ENCODE measurements at places on chromosomes 7 and 10.

GRCh38 chr7:90424720-90425119 is 21.5 kb downstream of the CLDN12 start:
- DNase-seq = no peak

DNA sequence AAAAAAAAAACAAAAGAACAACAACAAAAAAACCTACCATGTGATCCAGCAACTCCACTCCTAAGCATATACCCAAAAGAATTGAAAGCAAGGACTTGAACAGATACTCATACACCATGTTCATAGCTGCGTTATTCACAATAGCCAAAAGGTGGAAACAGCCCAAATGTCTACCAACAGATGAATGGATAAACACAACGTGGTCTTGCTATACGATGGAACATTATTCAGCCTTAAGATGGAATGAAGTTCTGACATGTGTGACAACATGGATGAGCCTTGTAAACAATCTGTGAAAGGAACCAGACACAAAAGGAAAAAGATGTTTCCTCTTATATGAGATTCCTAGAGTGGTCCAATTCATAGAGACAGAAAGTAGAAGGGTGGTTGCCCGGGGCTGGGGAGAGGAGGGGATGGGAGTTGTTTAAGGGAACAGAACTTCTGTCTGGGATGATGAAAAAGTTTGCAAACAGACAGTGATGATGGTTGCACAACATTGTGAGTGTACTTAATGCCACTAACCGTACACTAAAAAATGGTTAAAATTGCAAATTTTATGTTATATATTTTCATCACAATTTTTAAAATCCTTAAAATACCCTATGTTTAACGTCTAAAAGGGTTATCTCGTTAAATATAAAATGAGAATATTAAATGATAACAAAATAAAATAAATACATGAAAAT is 11.6 kb downstream of the CLEC2L start:
- DNase-seq = no peak

DNA sequence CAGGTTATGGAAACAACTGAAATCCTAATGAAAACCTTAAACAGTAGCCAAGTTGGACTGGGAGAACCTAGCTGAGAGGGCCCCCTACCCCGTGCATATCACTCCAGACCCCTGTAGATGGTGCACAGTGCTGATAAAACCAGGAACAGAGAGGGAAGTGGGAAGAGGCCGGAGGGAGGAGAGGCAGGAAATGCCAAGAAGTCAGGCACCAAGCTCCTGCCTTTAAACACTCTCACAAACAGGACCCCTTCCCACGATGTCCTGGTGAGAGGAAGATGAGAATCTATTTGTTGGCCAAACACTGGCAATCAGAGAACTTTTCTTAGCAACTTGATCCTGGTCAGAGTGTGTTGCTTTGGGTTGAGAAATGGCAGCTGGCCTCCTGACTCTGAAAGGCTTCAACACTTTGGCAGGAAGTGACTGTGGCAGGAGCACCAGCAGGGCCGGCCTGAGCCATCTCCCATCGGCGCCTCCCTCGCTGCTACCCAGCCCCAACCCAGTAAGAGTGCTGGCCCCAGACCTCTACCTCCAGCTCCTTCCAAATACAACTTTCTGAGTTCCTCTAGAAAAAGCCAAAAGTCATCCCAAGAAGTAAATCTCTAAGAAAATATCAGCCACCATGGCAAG is 39.5 kb downstream of the GSDME start:
- no peak for DNase-seq

DNA sequence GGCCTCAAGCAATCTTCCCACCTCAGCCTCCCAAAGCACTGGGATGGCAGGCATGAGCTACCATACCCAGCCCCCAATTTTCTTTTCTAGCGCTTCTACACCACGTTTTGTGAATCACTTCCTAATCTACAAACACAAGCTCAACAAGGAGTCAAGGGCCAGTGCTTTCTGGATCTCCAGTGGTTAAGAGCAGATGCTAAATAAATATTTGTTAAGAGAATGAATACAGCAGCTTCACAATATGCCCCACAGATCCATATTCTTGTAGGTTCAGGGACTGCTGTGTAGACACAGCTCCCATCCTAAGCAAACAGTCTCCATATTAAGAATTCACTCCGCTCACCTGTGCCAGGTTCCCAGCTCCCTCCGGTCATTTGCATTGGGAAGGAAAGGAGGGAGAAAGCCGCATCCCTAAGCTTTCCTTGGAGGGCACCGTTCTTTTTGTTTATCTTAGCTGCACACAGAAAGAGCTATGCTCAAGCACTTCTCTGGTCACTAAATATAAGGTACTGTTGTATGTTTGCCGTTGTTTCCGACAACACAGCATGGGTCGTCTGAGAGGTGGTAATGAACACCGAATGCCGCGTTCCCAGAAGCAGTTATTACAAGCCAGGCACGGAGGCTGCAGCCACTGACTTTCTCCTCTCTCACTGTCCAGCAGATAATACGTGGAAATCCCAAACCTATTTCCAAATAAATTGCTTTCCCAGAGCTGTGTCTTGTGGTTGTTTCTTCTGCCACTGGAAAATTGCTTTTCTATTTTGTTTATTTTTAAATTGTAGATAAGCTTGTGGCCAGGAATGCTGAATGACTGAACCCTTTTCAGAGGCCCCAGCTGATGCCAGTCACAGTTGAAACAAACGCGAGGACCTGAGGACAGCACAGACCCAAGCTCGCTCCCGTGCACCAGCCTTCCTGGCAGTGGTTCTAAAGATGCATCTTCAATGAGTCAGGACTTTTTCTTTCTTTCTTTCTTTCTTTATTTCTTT is 217.1 kb downstream of the PRPF18 start:
- DNase-seq = no peak

- DNase-seq = no peak
Measured at GRCh38 chr7:139916717-139917395, 87.8 kb downstream of the TBXAS1 start.

DNA sequence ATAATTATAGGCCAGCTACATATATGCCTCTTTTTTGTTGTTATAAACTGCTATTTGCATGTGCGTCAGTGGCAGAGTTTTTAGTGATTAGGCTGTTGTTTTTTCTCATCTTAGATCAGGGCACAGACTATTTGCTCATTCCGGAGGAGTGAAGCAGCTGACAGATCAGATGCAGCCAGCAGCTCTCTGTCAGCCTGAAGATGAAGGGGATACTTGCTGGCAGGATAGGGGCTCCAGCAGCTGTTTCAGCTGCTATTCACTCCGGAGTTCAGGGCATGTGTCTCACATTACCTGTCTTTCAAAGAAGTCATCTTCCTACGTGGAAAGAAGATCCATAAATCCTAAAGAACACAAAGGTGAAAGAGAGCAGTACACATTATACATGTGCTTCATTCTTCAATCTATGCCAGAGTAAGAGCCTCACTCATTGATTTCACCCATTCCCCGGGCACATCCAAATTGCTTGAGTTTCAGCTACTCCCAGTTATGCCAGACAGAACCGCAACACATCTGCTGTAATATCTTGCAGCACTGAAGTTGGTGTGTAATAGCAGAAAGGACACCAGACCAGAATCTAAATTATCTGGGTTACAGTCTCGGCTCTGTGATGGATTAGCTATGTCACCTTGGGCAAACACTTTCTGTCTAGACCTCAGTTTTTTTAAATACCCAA is 182.8 kb upstream of the CHRM2 start:
- no peak for DNase-seq

DNA sequence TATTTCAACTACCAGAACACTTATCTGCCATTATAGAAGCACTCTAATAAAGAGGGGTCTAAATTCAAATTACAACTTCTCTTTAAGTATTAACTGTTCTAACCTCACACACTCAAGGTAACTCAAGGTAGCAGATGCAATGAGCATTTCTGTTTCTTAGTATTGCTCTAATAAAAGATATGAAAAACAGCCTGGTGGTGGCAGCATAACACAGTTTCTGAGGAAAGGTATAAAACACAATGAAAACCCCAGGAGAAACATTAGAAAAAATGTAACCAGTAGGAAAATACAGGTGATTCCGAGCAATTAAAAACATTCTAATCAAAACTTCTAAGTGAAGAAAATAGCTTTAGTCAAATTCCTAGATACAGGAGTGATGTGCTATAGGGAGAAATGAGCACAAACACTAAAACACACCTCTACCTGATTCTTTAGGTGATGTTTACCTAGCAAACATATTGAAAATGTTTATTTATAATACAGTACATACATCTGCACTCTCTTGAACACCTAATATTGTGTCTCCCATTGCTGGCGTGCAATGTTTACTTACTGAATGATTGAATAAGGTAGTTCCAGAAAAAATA is 3.5 kb downstream of the MKRN1 start:
- no peak for DNase-seq

- DNase-seq = no peak
Measured at GRCh38 chr10:17904564-17904963, 47.2 kb upstream of the SLC39A12 start.

DNA sequence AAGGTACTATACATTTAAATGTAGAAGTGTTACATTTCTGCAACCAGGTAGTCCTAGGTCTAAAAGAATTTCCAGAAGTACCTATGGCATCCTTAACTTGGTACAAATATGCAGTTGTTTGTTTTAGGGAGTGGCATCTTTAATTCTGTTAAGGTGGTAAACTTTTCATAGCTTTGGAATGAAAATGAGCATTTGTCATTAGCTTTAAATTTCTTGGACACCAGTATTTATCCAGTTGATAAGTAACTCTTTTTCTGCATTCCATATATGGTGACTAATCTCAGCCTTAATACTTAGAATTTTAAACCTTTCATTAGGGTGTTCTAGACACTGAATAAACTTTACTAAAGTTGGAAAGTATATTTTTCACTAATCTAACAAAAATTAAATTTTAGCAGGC is 10.8 kb downstream of the SLF2 start:
- DNase-seq = no peak

GRCh38 chr7:9505516-9505915 is 1072.1 kb downstream of the NXPH1 start:
- no peak for DNase-seq

GRCh38 chr10:119135513-119135881 is 30.0 kb downstream of the SFXN4 start:
- no peak for DNase-seq

- no peak for DNase-seq
Measured at GRCh38 chr7:48428091-48428684, 256.9 kb downstream of the ABCA13 start.

DNA sequence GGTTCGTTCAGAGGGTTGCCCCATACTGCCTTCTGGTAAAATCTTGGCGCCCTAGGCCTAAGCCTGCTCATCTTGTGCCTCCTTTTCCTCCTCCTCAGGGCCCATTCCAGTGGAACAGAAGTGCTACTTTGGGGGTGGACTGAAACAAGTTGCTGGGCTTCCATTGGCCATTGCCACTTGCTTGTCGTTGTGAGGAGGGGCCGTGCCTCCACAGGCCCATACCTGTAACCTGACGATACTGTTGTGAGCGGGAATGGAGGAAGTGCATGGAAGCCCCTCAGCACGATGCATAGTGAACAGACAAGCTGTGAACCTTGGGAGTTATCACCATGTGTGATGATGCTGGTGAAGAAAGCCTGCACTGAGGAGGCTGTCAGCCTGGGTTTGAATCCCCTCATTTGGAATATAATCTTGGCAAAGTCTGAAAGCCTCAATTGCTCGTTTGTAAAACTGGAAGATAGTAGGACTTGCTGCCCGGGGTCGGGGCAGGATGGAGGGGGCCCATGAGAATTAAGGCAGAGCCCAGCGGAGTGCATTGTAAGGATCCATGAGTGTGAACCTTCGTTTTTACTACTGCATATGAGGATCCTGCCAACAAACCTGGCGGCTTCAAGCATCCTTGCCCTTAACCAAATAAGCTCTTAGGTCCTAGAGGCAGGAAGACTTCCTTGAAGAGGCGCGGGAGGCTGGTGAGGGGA is 671 bp upstream of the PAPSS2 start:
- DNase-seq = no peak

DNA sequence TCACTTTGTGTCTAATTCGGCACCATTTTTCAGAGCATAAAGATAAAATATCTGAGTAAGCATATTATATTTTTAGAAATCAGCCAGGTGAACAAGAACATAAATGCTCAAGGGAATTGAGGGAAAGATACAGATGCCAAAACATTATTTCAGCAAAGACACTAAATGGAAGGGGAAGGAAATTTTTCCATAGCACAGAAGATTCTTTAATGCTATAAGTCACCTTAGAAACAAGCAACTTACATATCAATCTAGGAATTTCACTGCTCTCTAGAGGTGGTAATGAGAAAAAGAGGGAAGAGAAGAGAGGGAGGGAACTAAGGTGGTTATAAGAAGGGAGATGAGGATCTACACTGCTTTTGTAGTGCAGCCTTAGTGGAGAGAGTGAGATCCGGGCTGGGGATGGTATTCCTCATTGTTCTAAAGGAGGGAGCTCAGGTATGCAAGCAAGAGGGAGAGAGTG is 20.4 kb downstream of the ZNF365 start:
- DNase-seq = no peak

DNA sequence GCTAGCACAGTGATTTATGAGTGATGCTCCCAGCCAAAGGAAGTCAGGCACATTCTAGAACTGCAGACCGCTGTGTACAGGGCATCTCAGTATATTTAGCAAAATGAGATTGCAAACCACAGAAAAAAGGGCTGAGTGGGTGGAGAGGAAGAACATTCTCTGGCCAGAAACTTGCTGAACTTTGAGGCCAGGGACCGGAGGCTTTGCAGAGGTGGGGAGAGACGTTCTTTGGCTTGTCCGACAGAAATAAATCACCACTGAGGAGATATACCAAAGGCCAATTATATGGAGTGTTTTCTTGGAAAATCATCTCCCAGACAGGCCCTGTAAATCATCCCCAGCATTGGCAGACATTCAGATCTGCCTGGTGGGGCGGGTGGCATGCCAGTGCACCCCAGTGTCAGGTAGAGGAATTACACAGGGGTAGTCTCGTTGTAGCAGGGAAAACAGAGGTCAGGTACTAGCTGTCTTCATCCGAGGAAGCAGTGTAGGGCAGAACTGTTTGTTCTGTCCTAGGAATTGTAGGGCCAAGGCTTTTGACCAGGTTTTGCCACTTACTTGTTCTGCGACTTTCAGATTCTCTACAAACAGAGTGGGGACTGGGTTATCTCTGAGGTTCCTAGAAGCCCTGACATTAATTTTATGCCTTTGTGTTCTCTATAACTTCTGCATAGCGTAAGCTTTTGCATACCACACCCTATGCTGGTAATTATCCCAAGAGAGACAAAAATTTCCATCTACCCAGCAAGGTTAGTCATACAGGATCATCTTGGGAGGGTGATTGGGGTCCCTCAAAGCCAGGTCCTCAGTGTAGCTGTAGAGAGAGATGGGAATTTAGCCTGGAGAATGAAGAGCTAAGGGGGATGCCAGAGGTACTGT is 655.6 kb downstream of the LRMDA start:
- peak; percentile 81 for DNase-seq

- no peak for DNase-seq
Measured at GRCh38 chr7:70113536-70113935, 515.3 kb downstream of the AUTS2 start.

DNA sequence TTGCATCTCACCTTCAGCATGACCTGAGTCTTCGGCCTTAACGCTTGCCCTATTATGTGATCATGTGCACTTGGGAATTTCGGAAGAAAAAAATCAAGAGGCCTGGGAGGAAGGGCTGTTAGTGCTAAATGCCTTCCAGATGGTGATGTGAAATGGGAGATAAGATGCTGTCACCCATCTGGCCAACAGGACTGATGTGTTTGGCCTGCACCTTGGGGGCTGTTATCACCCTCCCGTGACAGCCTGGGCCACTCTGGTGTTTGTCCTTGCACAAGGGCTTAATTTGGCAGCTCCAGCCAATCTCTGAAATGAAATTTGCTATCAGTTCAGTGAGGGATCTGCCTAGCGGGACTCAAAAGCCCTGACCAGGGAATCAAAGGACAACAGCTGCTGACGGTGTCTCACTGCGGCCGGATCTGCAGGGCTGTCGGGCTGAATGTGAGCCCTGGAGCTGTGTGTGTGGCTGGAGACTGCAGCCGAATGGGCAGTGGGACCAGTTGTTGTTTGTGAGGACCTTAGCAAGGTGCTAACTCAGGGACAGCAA is 131.4 kb upstream of the BTBD16 start:
- DNase-seq = no peak

- DNase-seq = peak; percentile 88
Measured at GRCh38 chr10:72337039-72337629, 17.6 kb downstream of the DNAJB12 start.
